Stimulated activated CD4-positive, alpha-beta T cell treated with anti-CD3 and anti-CD28 coated beads, Interleukin-12 subunit alpha, Interleukin-12 subunit beta, amount 100 ng/mL, for 24 hours (primary cell): ENCODE measurements at places on chromosomes 4 and X.

DNA sequence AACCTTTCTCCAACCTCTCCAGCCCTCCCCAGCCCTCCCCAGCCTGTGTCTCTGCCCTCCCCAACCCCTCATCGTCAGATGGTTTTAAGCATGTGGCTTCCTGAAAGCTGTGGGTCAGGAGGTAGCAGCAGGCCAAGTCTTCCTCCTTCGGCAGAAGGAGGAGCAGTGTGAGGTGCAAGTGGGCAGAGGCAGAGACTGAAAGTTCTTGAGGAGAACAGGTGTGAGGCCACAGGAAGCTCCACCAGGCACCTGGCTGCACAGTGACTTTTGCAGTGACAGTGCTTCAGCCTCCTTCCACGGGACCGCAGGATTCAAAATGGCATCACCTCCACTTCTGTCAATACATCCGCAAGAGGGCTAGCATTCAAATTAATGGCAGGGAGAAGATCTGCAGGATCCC lies 203.9 kb upstream of the LEF1 start:
- DNase-seq = no peak

- DNase-seq = no peak
Observed at GRCh38 chr4:118346495-118346894, 6.3 kb downstream of the PRSS12 start.

DNA sequence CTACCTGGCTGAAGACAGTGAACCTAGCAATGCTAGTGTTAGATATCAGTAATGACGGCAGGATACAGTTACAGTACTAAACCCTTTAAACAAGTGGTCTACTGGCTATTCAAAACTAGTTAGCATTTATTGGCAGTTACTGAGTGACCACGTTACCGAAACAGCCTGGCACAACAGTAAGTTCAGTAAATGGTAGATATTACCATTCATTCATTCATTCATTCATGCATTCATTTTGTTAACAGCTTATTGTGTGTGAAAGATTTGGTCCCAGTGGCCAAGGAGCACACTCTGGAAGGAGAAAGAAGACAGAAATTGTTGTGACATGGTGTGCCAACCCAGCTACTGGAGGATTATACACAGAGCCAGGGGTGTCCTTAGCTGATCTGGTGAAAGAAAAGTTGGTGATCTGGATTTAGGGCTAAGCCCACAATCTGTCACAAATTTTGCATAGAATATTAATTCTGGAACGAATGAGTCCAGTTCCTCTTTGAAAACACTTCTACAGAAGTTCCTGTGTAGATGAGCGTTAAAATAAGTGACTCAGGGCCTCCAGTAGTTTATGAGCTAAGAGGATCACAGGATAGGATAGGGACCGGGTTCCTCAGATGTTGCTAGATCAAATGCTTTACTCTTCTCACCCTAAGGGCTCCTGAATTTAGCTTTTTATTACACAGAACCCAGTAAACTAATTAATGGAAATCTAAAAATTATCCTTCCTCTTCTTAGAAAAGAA lies 179.1 kb downstream of the CBR4 start:
- no peak for DNase-seq

DNA sequence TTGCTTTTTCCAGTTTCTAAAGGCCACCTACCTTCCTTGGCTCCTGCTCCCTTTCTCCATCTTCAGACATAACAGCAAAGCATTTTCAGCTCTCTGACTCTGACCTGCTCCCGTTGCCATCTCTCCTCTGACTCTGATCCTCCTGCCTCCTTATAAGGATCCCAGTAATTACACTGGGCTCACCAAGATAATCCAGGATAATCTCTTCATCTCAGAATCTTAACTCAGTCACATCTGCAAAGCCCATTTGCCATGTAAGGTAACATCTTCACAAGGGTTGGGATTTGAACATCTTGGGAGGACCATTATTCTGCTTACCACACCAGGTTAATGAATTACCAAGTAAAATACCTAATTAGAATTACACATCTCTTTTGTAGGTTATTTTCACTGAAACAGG lies 41.3 kb upstream of the MAGED1 start:
- no peak for DNase-seq

DNA sequence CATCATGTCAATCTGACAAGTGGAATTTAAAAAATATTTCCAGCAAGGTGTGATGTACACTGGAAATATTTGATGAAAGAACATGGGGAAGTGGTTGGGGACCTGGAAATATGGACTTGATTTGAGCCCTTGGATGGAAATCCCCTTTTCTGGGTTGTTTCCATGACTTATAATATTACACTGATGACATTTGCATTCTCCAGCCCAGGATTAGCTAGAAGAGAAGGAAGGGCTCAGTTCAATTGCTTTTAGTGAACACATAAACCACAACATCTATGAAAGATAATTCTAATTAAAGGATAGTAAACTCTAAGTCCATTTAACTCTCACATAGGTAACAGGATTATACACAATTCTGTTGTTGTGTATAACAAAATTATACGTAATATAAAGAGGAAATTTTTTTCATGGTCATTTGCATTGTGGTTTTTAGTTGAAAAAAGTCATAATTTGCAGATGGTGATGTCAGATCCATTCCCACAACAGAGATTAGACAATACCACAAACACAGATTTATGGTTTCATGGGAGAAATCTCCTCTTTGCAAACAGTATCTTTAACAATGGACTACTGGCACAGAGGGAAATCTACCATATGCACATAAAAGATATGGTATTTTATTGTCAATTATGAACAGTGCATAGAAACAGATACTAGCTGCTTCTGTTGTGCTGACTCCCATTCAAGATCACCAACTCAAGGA lies 126.5 kb downstream of the DKK2 start:
- no peak for DNase-seq
